ENCODE measurements at places on chromosomes 16 and 17. TPM values are rescaled to one million over a fixed set of nuclear protein-coding genes. Genes with fewer than 3 reads are reported as not detected.

Gene IRX3
- 38.8 TPM for total RNA-seq

Gene RNF222
- not detected for total RNA-seq

Gene PTX4
- total RNA-seq, result not detected

Gene MYO1D
- total RNA-seq, result 4.7 TPM

Gene NKD1
- total RNA-seq, result 0.43 TPM

Gene CD300H
- total RNA-seq, result not detected
